Activated CD8-positive, alpha-beta memory T cell treated with anti-CD3 and anti-CD28 coated beads for 1 hour (primary cell): ENCODE measurements at places on chromosomes 3 and 15.

GRCh38 chr3:110588906-110589305, 482.7 kb upstream of the NECTIN3 start:
- no peak for DNase-seq

DNA sequence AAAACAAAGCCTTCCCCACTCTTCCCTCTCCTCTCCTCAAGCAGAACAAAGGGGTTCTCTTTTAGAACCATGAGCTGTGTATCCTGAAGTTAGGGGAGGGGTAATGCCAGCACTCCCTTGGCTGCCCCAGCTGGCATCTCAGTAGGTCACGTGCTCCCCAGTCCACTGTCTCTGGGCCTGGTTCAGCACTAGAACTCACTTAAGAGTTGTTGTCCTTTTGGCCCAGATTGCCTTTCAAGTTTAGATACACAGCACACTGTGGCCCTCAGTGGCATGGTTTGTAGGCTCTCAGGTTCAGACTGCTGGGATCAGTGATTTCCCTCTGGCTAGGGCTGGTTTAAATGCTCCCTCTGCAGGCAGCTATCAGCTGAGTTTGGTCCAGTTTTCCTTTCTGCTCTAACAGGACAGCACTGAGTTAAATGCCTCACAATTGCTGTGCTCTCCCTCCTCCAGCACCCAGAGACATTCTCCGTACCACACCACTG, 188.4 kb upstream of the ST8SIA2 start:
- DNase-seq: no peak

GRCh38 chr3:64161481-64161952, 63.7 kb downstream of the PRICKLE2 start:
- DNase-seq: no peak

GRCh38 chr15:73889762-73890124, 16.4 kb downstream of the TBC1D21 start:
- DNase-seq: no peak

- no peak for DNase-seq
Measured at GRCh38 chr3:141181819-141182218, 49.8 kb upstream of the PXYLP1 start.

DNA sequence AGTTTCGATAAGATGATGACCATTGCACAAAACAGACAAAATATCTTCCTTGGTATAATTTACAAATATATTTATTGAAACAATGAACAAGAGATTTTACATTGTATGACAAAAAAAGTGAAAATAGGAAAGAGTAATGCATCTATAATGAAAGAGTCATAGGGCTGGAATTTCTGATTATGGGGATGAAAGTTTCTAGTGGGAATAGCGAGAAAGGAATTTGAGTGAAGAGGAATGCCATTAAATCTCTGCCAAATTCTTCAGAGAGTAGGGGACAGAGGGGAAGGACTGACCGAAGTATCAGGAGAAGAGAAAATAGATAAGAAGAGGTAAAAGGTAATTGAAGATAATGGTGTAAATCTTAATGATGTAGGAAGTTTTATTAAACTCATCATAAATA, 125.4 kb downstream of the VGLL3 start:
- DNase-seq: no peak

DNA sequence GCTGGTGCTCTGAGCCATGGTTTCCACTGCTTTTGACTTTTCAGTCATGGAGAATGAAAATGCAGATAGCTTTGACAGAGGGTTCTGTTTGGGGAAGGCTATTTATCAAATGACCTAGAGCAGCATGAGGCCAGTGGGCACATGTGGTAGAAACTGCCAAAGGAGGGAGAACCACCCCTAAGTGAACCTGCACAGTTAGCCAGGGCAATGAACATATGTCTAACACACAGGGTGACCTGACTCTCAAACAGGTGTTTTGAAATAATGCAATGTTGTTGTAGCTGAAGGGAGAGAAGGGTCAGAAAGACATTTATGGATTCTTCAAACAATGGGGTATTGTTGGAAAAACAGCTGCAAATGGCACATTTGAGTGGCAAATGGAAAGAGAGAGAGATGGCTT, 174.4 kb upstream of the FAM3D start:
- no peak for DNase-seq

DNA sequence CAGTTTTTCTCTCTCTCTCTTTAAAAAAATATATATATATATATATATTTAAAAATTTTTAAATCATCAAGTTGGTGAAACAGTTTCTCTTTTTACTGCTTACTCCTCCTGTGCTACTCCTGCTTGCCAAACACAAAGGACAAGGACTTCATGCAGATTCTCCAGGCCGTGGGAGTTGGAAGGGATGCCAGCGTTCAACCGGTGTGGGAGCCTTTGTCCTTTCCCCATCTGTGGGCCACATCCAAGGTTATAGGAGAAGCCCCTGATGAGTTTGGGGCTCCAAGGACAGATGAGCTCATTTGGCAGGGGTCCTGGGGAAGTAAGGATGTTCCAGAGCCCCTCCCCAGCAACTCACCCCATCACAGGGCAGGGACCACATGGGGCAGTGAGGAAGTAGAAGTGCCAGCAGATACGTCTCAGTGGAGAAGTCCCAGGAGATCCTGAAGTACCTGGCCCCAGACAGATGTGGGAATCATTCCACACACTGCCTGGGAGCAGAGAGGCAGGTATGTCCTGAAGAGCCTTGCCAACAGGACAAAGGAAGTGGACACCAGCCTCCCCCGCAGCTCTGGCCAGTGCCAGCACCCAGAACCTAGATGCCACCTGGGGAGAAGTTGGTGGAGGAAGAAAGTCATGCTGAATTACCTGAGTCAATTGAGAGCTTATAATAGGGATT, 36.6 kb downstream of the CCK start:
- DNase-seq: no peak

DNA sequence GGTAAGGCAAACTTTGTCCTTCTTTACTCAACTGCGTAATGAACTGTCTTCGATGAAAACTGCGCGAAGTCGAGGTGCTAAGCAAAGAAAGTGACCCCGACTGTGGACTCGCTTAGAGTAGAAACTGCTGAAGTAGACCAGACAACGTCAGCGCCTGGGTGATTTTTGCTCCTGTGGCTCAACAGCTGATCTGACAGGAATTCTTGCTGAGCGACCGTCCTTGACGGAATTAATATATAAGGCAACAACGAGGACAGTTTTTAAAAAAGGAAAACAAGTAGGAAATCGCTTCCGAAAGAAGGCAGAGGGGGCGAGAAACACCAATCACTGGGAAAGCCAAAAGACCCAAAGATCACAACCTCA, 541 bp downstream of the RPS27L start:
- DNase-seq: no peak

- DNase-seq: no peak
Measured at GRCh38 chr3:134229038-134229437, 21.6 kb downstream of the RYK start.

GRCh38 chr15:63554337-63554927, 42.8 kb upstream of the FBXL22 start:
- no peak for DNase-seq

DNA sequence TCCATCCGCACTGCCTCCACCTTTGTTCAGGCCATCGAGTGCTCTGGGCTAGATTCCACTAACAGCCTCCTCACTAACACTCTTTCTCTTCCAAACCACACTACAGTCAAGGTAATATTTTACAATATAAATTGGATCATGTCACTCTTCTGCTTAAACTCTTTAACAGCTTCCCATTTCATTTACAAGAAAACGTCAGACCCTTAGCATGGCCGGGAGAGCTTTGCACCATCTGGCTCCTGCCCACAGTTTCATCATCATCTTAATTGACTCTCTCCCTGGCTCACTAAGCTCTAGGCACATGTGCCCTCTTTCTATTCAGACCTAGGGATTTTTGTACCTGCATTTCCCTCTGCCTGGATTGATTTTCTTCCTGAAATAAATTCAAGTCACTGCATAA, 354.7 kb downstream of the FGF12 start:
- no peak for DNase-seq

DNA sequence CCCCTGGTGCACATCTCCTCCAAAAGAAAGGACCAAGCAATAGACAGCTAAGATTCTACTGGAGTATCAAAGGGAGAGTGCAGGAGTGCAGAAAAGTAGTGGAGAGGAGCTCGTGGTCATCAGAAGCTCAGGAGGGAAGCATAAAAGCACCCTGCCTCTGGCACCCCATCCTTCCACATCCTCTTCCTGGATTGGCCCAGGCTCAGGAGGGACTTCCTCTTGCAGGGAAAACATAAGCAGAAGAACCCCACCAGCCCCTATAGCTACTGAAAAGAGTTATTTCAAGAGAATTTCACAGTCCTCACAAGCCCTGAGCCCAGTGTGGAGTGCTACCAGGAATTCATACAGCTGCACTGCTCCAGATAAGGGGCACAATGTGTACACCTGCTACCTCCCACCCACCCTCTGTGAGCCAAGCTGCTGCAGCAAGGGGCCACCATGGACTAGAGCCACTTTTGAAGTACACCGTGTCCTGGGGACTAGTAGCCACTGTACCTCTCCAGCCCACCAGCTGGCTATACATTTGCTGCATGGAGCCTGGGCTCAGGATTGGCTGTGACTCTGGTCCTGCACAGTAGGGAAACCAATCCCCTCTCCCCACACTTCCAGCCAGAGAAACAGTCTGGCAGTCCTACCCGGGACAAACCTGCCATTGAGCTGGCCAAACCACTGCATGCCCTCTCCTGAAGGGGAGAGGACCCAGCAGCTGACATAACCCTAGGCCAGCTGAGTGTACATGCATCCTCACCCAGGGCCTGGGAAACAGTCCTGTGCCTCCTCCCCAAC, 43.0 kb downstream of the CD200R1 start:
- no peak for DNase-seq

DNA sequence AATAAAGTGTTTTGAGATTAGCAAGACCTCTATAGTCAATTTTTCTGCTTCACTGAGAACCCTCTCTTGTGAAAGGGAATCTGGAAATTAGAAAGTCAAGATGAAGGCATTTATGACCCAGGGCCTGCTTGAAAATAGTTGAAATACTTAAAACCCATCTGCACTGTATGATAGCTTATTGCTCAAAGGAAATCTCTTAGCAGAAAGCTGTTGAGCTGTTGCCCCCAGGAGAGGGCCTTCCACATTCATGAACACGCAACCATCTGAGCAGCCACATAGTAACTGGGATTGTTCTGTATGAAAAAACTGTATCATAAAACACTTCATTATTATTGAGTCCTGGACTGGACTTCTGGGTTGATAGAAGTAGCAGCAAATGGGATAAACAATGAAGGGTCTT, 106.4 kb upstream of the PTX3 start:
- DNase-seq: no peak

- no peak for DNase-seq
Measured at GRCh38 chr3:119457246-119457645, 6.2 kb downstream of the TMEM39A start.

- no peak for DNase-seq
Measured at GRCh38 chr3:138569090-138569489, 25.0 kb downstream of the CEP70 start.

GRCh38 chr15:87556886-87557285, 699.7 kb downstream of the NTRK3 start:
- no peak for DNase-seq

- no peak for DNase-seq
Measured at GRCh38 chr15:28921336-28921735, 35.6 kb downstream of the APBA2 start.

- no peak for DNase-seq
Measured at GRCh38 chr3:157573780-157574378, 70.7 kb upstream of the VEPH1 start.

- no peak for DNase-seq
Measured at GRCh38 chr3:127431066-127431465, 143.2 kb upstream of the PRR20G start.

DNA sequence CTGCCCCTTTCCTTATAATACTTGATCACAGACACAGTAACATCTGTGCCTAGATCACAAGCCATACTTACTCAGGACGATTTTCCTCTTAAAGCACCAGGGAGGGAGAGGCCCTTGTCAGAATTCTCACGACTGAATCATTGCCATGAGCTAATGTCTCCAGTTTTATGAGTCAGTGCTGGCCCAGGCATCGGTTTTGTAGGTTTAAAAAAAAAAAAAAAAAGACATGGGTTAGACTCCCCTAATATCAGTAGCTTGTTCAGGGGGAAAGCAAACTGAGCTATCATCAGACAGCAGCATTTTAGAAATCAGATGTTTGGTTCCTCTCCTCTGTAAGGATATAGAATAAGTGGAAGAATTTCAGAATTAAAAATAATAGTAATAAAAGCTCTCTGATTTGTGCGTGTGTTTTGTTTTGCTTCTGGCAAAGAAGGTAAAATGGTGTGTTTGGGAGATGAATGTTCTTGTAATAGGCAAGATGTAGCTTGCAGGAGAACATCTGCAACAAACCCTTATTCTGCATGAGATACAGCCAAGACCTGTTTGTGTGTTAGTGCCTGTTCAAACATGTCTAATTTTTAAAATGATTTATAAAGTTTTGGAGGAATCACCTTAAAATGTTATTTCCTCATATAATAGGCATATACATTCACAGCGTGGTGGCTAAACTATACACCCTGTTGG, 193.6 kb downstream of the TP63 start:
- no peak for DNase-seq

DNA sequence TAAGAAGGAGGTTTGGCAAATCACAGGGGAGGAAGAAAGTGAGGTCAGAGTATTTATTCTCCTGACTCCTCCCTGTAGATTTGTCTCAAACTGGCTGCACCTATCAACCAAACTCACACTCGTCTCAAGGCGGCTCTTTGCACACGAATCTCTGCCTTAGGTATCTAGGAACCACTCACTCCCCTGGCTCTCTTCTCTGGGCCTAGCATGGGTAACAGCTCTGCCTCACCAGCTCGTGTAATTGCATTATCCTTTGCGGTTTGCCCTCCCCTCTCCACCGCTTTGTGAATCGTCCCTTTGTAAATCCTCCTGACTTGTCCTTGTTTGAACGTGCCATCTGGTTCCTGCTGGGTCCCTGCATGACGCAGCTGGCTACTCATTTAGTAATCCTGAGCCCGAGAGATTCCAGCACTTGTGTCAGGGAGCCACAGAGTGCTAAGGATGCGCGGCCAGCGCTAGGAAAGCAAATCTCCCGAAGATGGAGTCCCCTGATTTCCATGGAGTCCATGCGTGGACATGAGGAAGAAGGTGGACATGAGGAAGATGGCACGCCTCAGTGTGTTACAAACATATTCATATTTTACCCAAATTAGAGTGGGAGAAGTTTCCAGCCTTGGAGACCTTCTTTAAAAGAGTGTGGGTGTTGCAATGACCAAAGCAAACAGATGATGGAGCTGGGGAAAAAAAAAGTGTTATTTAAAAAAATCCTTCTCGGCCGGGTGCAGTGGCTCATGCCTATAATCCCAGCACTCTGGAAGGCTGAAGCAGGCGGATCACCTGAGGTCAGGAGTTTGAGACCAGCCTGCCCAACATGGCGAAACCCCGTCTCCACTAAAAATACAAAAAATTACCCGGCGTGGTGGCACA, 26.7 kb downstream of the NRROS start:
- no peak for DNase-seq
